ENCODE measurements at places on chromosomes 7 and 10.

GRCh38 chr7:23385140-23385539 lies 85.2 kb downstream of the IGF2BP3 start:
- DNase-seq: no peak

- DNase-seq: no peak
Observed at GRCh38 chr10:71432101-71432905, 35.6 kb downstream of the CDH23 start.

GRCh38 chr7:69781412-69781846 lies 183.2 kb downstream of the AUTS2 start:
- no peak for DNase-seq

GRCh38 chr10:60980997-60981396 lies 37.0 kb upstream of the RHOBTB1 start:
- no peak for DNase-seq

DNA sequence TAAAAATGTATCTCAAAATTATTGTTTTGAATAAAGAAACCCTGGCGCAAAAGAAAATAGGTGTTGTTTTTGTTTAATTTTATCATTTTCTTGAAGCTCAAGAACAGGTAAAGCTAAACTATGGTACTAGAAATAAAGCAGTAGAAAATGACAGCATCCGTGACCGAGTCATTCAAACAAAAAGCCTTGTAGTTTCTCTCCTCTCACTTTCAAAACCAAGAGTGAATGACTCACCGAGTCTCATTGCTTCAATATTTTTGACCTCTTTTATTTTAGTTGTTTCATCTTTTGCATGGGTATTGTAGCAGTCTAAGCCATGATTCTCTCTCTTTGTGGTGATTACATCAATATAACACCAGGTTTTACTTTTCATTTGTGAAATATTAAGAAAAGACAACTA lies 396.5 kb downstream of the POM121L12 start:
- DNase-seq: no peak

GRCh38 chr7:120442838-120443237 lies 169.9 kb downstream of the KCND2 start:
- no peak for DNase-seq

DNA sequence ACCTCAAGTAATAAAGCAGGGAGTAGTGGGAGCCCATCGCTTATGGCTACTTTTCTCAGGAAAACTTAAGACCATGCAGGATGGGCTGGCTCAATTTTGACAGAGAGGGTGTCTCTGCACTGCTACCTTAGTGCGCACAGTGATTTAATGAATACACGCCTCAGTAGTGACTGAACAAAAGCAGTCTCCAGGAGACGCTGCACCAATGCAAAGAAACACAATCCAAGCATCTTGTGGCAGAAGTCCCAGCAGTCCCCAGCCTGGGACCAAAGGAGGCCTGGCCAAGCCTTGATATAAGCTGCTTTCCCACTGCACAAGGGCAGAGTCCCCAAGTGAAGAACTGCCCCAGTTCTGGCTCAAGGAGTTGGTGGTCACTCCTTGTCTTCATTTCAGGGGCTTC lies 368.9 kb downstream of the KCNMA1 start:
- no peak for DNase-seq

GRCh38 chr7:2859952-2860351 lies 15.8 kb upstream of the GNA12 start:
- no peak for DNase-seq

DNA sequence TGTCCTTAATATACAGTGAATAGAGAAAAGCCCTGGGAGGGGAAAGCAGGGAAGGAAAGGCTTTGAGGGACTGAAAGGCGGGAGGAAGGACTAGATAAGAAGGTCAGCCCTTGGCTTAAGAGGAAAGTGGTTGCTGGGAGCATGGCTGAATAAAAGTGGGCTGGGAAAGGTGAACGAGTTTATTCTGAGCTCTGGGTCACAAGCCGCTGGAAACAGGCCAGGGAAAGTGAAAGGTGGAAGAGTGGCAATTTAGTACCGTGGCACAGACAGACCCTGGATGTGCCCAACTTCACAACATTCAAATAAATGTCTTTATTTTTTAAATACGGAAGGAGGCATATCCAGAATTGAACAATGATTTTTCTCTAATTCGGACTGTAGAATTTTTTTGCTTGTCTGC lies 39.7 kb downstream of the TAC1 start:
- no peak for DNase-seq

GRCh38 chr7:138126928-138127327 lies 50.7 kb downstream of the AKR1D1 start:
- no peak for DNase-seq

- no peak for DNase-seq
Observed at GRCh38 chr7:38932509-38933168, 23.6 kb upstream of the VPS41 start.

GRCh38 chr7:117582219-117582704 lies 102.4 kb downstream of the CFTR start:
- DNase-seq: no peak

DNA sequence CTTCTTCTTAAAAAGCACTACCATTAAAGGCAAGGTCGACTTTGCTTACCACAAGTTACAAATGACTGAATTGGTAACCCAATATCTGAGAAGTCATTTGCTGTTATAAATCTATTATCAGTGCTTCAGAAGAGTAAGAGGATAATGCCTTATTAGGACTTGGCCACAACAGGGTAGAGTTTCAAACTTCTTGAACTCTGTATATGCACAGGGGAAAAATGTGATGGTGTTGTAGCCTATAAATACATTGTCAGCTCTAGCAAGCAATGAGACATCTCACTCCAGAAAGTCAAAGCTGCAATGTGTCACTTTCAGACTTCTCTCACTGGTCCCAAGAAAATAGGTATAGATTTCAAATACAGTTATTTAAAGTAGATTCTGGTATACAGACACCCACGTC lies 9.3 kb downstream of the TFEC start:
- DNase-seq: no peak

GRCh38 chr7:135661311-135662122 lies 797 bp upstream of the STMP1 start:
- no peak for DNase-seq

DNA sequence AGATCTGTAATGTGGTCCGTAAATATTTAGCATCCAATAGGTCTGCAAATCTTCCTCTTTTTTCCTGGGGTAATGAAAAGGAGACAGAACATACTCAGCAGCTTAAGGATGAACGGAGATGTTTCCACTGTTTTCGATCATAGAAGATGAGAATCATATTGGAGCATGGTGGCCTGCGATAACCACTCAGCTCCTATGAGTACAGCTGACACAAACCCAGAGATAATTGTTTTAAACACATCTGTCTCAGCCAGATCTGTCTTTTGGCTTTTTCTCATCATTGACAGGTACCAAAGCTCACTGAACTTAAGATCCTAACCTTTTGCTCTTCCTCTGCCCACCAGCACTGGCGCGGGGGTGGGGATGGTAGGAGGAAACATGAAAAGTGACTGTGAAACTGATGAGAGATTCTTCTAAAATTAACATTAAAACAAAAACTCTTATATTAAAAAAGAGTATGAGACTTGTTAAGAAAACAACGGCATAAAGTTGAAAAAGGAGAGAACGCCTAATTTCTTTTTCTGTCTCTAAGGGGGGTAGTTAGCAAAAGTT lies 71.0 kb downstream of the SVOPL start:
- DNase-seq: no peak

- DNase-seq: no peak
Observed at GRCh38 chr7:88165697-88166096, 54.1 kb downstream of the SRI start.

DNA sequence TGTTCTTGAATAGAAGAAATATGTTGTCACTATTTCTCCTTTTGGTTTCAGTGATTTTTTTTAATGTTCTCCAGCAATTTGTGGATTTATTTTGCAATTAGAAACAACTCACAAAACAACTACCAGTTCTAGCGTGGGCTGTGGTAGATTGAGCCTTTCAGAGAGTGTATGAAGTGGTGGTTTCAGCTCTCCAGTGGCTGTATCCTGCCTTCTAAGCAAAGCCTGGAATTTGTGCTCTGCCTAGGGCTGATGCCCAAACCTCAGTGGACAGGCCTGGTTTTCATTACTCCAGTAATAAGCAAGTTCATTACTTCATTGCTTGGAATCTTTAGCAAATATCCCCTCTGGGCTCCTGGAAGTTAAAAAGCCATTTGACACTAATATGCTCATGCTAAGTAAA lies 35.9 kb downstream of the APBB1IP start:
- DNase-seq: no peak

- no peak for DNase-seq
Observed at GRCh38 chr7:129764247-129765084, 152.9 kb downstream of the NRF1 start.

- DNase-seq: no peak
Observed at GRCh38 chr10:45550903-45551786, 121.4 kb downstream of the ZFAND4 start.

DNA sequence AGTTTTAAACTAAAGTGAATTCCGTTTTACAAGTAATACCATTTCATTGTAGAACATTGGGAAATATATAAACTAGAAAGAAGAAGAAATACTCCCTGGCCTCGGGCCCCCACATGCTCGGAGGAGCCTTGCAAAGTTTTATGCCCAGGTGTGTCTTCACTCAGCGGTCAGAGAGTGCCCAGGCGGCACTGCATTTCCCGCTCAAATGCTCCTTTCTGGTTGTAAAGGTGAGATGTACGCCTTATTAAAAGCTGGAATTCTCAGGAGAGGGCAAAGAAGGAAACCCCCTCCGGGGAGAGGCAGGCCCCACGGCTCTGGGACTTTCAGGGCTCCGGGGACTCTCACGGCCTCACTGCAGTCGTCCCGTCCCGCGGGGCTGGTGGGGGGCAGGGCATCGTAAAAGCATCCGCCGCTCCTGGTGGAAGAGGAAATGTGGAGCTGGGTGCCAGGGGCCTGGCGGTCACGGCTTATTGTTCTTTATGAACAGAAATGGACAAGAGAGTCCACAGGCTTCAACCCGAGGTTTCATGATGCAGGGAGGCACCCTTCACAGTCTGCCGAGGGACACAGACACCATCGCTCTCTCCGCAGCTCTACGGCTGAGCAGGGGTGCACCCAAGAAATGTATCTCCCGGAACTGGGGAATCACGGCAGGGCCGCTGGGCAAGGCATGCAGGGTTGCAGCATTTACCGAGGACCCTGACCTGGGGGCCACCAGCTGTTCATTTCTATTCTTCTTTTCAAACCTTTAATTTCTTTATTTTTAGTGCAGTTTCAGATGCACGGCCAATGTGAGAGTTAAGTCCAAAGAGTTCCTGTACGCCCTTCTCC lies 47.7 kb upstream of the INPP5A start:
- no peak for DNase-seq

DNA sequence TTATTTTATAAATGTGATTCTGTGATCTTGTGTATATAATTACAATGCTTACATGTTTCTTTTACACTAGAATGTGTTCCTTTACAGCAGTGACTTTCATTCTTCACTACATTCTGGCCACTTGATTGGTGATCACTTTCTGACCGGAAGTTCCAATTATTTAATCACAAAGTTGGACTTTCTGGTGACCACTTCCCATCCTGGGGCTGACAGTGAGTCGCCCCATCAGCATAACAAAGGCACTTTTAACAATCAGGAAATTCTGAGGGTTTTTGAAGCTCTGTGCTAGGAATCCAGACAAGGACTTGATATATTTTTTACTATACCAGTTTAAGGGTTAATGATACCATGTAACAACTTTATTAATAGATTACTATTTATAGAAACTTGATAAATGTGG lies 282.3 kb upstream of the KAT6B start:
- DNase-seq: no peak

DNA sequence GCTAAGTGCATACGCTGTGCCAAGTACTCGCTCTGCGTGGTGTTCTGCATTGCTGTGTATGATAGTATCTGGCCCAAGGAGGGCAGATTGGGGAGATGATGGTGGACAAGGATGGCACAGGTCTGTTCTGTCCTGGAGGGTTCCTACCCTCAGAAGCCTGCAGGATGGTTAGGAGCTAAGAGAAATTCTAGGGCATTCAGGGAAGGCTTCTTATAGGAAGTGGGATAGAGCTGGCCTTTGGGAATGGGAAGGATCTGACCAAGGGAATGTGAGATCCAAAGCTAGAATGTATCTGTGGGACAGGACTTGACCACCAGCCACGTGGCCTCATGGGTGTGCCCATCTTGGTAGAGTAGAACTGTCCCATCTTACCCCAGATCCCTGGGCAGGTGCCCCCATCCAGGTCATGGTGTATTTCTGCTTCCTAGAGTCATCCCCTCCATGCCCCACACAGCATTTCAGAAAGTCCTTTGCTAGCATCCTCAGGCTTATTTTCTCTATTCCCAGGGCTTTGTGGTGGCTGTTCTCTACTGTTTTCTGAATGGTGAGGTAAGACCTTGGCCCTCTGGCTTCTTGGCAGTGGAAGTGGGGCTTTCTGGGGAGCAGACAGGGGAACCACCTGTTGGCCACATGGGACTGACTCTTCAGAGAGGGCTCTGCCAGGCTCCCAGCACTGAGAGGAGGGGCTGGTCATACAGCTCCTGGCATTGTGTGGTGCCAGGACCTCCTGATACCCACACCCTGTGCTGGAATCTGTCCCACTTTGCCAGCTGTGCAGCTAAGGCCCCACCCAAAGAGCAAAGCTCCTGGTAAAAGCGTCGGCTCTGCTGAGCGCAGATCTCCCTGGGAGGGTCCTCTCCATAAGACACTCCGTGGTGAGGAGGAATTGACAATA lies 52.5 kb downstream of the ADCYAP1R1 start:
- no peak for DNase-seq

DNA sequence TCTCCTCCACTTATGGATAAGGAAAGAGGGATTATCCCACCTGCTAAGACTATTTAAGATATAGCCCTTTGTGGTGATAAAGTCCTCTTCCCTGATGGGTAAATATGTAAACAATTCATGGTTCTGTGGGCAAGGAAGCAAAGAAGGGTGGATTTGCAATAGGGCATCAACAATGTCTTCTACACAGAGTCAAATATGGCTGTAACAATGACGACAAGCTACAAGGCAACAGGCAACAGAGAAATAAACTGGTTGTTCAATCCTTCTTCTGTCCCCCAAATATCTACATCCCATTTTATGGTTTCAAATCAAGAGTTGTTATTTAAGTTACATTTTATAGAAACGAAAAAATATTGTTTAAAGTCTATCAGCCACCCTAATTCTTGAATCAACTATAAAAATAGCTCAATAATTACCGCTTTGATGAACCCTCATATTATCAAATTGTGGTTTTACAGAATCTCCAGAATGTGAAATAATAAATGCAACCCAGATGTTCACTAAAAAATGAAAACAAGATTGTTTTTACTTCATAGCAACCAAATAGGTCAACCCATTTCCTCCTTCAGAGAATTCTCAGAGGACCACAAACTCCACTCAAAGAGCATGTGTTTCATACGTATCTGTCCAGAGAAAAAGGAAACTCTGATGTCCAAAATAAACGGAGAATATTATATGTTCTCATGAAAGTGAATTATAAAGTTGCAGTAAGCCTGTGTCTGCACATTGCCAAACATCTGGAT lies 13.8 kb downstream of the CYTH3 start:
- no peak for DNase-seq
